Spinal cord (tissue), 10 donors: ENCODE measurements at places on chromosomes 16 and 17.

- peak; percentile 89 for DNase-seq
Measured at GRCh38 chr16:54696522-54696921, 234.1 kb upstream of the IRX5 start.

GRCh38 chr16:47581114-47581513 is 120.0 kb downstream of the PHKB start:
- DNase-seq = no peak

- no peak for DNase-seq
Measured at GRCh38 chr17:45276031-45276430, 14.1 kb upstream of the SPATA32 start.

GRCh38 chr17:48442819-48443218 is 12.8 kb upstream of the SKAP1 start:
- no peak for DNase-seq

GRCh38 chr17:77622647-77623046 is 335.9 kb upstream of the TNRC6C start:
- no peak for DNase-seq
